ENCODE measurements at places on chromosomes 12 and 14. TPM values are rescaled to one million over a fixed set of nuclear protein-coding genes. Genes with fewer than 3 reads are reported as not detected.

DNA sequence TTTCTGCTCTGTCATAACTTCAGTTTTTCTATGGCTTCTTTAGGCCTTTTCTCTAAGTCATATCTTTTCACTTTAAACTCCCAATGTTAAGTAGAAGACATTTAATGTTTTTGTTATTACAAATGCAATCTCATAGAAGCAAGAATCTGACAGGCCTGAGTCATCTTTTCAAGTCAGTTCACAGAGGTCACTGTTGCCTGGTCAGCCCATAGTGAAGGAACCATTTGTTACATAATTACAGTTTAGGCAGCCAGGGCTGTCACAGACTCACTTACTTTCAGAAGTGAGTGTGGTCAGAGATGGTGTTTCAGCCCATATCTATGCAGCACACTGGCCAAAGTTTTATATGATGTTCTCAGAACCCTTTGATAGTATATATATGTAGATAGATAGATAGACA is 46.5 kb downstream of the CCER1 start:
- no peaks in the 10 kb centered on the region for H3K36me3 ChIP-seq
- no peak overlapping the region for H3K4me3 ChIP-seq
- no peaks in the 10 kb centered on the region for H3K27me3 ChIP-seq
- no peaks in the 10 kb centered on the region for H3K4me1 ChIP-seq
- H3K27ac ChIP-seq = no peak overlapping the region

Gene SIX1
- not detected for total RNA-seq

GRCh38 chr12:89552376-89552775 is 26.5 kb upstream of the POC1B start:
- H3K4me3 ChIP-seq = no peak overlapping the region
- H3K27me3 ChIP-seq = no peaks in the 10 kb centered on the region
- DNase-seq = no peak
- H3K36me3 ChIP-seq = no peaks in the 10 kb centered on the region

Gene OR10G2
- not detected for total RNA-seq

Gene NR1H4
- total RNA-seq = not detected

GRCh38 chr12:29152223-29152868 is 3.3 kb downstream of the FAR2 start:
- DNase-seq = no peak
- no peaks in the 10 kb centered on the region for H3K36me3 ChIP-seq
- H3K4me1 ChIP-seq = peaks cover 5% of the 10 kb centered on the region
- no peak overlapping the region for H3K27ac ChIP-seq
- H3K4me3 ChIP-seq = no peak overlapping the region
- H3K27me3 ChIP-seq = no peaks in the 10 kb centered on the region

Gene RAB21
- 40.9 TPM for total RNA-seq

Gene TUNAR
- total RNA-seq = 30.0 TPM

Data from endodermal cell (in vitro differentiated cells).